Cerebellar nuclear complex (tissue), 1 donor: ENCODE measurements at places on chromosomes 7 and 10.

- DNase-seq = no peak
Observed at GRCh38 chr7:148982654-148983199, 45.6 kb downstream of the PDIA4 start.

DNA sequence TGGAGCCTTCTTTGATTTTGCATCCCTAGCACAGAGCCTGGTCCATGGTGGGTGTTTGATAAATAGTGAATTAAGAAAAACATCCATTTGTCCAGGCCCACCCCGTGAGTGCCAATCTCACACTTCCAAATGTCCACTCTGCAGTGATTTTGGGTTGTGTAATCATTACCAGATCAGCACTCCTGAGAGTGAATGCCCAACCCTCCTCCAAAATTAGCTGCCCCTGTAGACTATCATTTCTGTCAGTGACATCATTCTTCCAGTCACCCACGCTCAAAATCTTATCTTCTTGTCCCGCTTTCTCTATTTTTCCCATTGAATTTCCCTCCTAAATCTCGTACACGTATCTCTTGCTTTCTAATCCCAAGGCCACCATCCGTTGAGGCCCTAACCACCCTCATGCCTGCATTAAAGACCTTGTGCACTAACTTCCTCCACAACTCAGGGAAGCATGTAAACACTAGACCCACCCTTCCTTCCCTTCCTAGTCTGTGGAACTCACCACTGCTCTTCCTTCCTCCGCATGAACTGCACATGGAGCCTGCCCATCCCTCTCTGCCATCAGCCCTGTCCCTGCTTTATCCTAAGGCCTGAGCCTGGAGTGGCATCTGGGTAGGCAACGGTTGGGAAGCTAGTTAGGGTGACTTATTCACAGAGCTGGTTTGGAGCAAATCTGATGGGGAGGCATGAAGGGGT is 32.8 kb downstream of the PIK3AP1 start:
- DNase-seq = no peak

GRCh38 chr7:50266635-50267386 is 37.7 kb upstream of the IKZF1 start:
- DNase-seq = no peak

- DNase-seq = no peak
Observed at GRCh38 chr10:36349445-36350078, 707.5 kb upstream of the FZD8 start.

GRCh38 chr10:43068471-43069210 is 8.2 kb upstream of the RET start:
- no peak for DNase-seq

- no peak for DNase-seq
Observed at GRCh38 chr10:3090914-3091787, 23.8 kb downstream of the PFKP start.

- no peak for DNase-seq
Observed at GRCh38 chr7:23261843-23262452, 15.4 kb downstream of the GPNMB start.

DNA sequence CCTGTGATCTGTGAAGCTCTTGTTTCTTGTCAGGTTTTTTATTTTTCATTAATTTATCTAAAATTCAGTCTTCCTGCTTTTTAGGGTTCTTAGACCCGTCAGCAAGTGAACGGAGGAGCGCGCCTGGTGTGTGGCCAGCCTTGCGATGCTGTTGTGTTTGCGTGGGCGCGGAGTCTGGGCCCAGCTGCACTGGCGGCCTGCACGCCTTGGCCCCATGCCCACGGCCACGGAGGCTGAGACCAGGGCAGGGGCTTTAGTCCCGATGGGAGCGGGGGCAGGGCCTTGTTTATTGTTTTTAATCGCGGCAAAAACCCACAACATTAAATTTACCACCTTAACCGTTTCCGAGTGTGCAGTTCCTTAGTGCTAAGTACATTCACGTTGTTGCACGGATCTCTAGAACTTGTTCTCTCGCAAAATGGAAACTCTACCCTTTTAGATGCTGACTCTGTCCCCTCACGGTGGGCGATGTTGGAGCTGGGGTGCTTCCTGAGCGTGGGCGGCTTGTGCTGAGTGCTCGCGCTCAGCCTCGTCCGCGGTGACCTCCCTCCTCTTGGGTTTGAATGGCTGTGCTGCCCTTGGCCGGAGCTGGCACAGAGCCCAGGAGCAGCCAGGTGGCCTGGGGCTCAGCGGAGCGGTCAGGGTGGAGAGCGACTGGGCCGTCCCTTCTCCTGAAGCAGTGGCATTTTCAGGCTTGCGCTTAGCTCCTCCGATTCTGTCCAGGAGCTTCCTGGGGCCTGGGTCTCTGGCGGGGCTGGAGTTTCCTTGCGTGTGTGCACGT is 69.1 kb downstream of the INPP5A start:
- DNase-seq = peak; percentile 64

- no peak for DNase-seq
Observed at GRCh38 chr7:81600608-81601007, 169.2 kb downstream of the HGF start.

- DNase-seq = no peak
Observed at GRCh38 chr10:131859341-131860020, 41.3 kb upstream of the PPP2R2D start.

DNA sequence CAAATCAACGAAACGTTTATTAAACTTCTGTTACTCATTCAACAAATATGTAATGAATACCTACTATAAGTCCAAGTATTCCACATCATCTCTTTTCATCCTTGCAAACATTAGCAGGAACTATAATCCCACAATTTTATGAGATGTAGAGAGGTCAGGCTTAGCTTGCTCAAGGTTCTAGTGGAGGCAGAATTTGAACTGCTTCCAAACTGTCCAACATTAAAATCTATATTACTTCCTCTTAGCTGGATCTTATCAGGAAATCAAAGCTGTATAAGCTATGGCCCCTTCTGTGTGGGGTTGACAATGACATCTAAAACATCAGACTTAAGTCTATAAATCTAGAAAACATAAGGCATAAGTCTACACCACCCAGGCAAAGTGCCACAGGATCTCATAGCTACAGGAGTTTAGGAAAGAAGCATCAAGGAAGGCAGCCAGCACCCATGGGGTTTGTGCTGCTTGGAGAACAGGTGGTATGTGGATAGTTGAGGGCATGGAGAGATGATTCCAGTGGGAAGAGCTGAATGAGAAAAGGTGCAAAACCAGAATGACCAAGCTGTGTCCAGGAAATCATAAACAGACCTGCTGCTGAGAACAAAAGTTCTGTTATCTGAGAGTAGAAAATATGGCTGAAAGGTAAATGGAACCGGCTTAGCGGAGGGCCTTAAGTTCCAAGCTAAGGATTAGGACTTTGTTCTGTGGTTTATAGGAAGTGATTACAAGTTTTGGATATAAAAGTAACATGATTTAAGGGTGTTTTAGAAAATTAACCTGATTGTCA is 34.5 kb downstream of the PAPSS2 start:
- no peak for DNase-seq

DNA sequence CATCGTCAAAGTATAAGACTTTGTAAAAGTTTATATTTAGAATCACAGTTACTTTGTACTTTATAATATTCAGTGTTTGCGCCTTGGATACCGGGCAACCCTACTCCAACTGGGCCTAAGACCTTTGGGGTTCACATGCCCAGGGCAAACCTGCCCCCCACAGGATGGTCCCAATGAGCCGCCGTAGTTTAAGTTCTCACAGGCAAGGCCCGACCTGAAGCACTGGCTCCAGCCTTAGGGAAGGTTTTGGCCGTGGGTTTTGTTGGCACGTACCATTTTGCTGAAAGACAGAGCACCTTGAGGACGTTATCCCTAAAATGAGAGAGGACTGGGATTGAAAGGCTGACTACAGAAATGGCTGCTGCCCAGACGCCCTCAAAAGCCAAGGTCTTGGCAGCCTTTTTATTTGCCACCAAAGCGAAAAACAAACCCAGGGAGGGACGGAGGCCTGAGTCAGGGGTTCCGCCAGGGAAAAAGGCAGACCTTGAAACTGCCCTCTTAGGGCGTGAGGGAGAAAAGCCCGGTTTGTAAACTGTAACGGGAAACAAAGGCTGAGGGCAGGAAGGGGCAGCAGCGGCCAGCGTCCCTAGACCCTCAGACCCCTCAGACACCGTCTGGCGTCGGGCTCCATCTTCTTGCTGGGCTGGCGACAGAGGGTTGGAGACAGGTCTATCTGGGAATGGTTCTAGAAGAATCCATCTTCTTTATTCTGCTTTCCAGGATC is at the start of gene CCDC172:
Gene CCDC172 (plus strand): TSS at position 222 of the 724 bp plus-strand sequence. CDS start 564 bp downstream, outside the sequence.
- DNase-seq = no peak

- no peak for DNase-seq
Observed at GRCh38 chr10:2921956-2922680, 145.2 kb upstream of the PFKP start.

- DNase-seq = no peak
Observed at GRCh38 chr7:91957823-91958222, 17.2 kb downstream of the AKAP9 start.

GRCh38 chr10:97028126-97028831 is 157.5 kb downstream of the SLIT1 start:
- DNase-seq = no peak

DNA sequence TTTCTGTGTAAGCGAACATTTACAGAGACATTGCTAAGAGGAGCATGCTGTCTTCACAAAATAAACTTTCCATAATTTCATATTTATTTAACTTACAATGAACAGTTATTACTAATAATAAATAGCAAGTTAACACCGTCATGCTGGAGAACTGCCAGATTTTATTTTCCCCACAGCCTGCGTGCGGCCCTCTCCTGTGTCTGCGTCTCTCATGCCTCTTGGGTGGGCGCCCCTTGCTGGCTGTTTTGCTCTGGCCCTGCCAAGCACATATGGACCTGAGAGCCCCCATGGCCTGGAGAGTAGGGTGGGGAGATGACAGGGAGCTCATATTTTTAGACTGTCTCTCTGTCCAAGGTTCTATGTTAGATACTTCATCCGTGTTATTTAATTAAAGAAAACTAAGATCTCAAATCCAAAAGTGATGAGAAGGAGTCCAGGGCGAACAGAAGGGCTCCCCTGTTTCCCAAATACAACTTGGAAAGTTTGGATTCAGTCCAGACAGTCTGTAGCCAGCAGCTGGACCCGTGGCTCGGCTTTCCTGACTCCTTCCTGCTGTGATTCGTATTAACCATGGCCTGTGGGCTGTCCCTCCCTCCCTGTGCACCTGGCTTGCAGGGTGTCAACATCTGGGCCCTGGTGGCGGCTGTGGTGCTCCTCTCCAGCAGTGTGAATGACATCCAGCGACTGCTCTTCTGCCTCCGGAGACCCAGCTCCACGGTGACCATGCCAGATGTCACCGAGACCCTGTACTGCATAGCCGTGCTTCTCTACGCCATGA is 20.5 kb downstream of the FBH1 start:
- DNase-seq = no peak

DNA sequence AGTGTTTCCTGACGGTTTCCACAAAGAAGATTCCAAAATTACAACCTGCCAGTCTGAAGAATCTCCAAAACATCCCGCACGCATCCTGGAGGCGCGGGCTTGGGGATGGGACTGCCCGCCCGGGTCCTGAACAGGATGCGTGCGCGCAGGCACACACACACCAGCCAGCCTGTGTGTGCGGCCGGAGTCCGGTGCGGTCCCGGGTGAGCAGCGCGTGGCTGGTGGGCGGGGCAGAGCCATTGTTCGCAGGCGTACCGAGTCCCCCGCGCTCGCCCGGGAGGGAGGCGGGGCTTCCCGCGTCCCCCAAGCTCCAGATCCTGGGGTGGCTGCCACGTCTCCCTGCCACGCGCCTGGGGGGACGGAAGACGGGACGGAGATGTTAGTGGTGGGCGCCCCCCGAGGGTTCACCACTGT is 675 bp upstream of the SCD start:
- DNase-seq = no peak

- no peak for DNase-seq
Observed at GRCh38 chr7:141541375-141541774, 9.8 kb upstream of the AGK start.

DNA sequence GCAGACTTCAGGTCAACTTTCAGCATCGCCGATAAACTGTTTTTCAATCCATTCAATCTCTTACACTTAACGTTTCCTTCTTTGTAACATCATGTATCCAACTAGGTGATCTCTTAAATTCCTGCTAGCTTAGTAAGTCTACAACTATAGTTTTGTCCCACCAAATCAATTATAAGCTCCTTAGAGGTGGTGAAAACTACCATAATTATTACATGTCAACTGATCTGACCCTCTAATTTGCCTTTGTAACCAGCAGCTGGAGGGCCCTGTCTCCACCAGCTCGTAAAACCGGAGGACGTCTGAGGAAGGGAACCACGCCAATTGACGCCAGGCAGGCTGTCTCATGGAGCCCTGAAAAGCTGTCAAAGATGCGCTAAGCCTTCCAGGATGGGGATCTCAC is 113.4 kb downstream of the ABCC2 start:
- DNase-seq = no peak

DNA sequence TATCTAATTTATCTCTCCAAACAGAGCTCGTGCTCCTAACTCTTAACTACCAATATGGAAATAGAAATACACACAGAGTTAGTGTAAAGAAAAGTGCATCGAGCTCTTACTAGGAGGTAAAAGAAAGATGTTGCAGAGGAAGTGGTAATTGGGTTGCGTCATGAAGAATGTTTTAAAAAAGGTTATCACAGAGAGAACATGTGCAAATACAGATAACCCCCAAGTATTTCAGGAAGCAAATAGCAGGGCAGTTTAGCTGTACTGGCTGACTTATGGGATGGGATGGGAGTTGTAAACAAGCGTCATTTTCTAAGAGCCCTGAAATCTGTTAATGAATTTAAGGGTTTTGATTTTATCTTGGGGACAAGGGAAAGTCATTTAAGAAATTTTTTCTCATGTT is 153.9 kb downstream of the AGMO start:
- no peak for DNase-seq

GRCh38 chr7:47422611-47423010 is 159.3 kb downstream of the TNS3 start:
- no peak for DNase-seq

DNA sequence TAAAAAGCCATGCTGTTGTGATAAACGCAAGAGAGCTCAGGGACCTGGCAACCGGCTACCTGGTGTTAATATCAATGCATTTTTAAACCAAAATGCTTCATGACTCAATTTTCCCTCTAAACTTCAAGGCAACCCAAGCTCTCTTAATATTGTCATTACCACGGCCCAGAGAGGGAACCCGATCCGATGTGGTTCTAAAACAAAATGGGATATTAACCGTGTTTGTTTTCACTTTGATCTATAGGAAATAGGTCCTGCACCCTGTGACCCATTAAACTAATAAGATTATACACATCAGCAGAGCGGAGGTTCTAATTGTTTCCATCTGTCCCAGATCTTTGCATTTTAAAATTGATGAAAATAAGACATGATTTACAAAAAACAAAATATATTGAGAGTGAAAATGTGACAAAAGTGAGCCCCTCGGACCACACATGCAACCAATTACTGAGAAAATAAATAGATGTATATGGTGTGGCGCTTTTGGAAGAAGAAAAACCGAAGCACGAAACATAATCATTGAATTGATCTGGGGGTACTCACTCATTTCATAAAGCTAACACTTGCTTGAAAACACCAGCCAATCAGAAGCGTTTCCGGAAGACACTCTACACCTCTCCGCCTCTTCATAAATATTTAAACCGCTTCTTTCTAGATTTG is 290.3 kb upstream of the NFE2L3 start:
- no peak for DNase-seq

GRCh38 chr7:28407651-28408050 is 4.7 kb upstream of the CREB5 start:
- DNase-seq = no peak
